IMR-90 (cell line): ENCODE measurements at places on chromosomes 16 and 17. TPM values are rescaled to one million over a fixed set of nuclear protein-coding genes. Genes with fewer than 3 reads are reported as not detected.

The CSH1 gene
- not detected in 2 replicates for total RNA-seq

The SLFN12 gene
- 38.9 and 48.6 TPM in 2 replicates for total RNA-seq

The ABCC11 gene
- total RNA-seq: under 0.01 and 0.18 TPM in 2 replicates

- DNase-seq: no peak
Measured at GRCh38 chr16:104355-104754, 26.3 kb downstream of the MPG start.

DNA sequence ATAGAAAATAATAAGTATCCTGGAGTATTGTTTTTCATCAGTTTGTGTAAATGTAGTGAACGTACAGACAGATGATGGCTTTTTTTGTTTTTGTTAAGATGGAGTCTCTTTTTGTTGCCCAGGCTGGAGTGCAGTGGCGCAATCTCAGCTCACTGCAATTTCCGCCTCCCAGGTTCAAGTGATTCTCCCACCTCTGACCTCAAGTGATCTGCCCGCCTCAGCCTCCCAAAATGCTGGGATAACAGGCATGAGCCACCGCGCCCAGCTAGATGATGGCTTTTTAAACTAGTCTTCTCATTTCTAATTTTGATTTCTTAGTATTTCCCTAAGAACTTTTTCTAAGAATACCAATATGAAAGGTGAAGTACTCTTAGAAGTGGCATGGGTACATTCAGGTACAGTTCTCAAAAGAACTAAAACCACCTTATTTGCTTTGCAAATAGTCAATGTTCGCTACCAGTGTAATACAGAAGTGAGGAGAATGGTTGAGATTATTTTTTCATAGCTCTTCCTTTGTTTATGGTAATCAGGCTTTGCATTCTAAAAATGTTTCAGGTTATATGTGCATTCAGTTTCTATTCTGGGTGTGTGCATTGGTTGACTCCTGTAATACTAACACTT is 34.2 kb downstream of the TTC19 start:
- DNase-seq: no peak

DNA sequence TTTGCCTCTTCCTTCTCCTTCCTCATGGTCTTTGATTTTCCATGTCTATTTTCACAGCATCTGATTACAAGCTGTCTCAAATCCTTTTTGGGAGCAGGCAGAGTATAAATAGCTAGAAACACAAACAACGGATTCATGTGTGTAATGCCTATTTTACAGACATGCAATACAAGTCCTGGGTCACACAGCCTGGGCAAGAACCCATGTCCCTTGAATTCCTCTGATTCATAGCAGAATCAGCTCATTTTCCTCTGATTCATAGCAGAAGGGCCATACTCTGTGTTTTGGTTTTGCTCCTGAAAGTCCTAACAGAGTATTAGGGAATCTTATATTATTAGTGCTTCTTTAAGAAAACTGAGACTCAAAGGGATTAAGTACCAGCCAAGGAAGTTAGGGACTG is 71.3 kb downstream of the IRX5 start:
- DNase-seq: no peak

- DNase-seq: peak; percentile 47
Measured at GRCh38 chr17:34981538-34982241, 1.4 kb downstream of the LIG3 start.

- DNase-seq: no peak
Measured at GRCh38 chr17:76586741-76587487, 1.3 kb upstream of the ST6GALNAC2 start.

GRCh38 chr17:77330602-77331081 is 189.9 kb downstream of the SEC14L1 start:
- no peak for DNase-seq

- DNase-seq: peak; percentile 9
Measured at GRCh38 chr16:9154567-9155410, 63.3 kb downstream of the HAPSTR1 start.

DNA sequence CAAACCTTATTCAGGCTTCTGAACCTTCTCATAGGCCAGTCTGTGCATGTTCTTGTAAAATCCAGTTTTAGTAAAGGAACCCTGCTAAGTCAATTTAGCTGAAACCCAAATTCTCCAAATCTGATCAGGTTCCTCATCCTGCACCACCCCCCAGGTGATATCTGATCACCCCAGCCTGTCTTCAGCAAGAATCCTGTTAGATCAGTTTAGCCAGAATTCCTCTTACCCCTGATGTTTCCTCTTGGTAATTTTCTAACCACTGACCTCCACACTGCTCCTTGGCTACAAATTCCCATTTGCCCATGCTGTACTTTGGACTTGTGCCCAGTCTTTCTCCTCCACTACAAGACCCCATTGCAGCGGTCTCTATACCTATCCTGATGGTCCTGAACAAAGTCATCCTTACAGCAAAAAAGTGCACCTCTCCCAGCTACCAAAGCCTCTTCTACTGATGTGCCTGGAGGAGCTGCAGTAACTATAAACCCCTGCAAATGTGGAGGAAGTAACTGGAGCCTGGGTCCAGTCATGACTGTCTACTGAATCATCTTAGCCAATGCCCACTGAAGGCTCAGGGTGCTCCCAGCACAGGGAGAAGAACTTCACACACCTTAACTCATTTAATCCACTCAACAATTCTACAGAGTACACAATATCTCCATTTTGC is 23.8 kb downstream of the TEX14 start:
- DNase-seq: peak; percentile 49

DNA sequence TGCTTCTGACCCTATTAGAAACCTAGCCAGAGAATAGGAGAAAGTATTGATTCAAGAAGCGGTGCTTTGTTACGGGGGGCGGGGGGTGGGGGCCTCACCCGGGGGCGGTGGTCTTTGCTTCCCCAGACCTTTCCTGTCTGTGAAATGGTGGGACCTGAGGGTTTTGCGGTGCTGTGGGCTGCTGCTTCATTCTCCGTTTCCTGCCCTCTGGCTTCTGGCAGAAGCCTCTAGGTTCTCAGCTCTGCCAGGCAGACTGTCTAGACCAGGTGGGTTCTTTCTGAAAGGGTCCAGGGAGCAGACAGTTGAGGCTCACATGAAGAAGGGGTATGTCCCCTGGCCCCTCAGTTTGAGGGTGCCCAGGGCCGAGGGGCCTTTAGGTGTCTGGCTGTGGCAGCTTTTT is 14.0 kb downstream of the GSE1 start:
- no peak for DNase-seq

GRCh38 chr16:16045296-16045695 is 95.9 kb downstream of the ABCC1 start:
- DNase-seq: no peak

GRCh38 chr17:83196024-83196365 is 116.6 kb downstream of the METRNL start:
- peak; percentile 30 for DNase-seq

- no peak for DNase-seq
Measured at GRCh38 chr17:34257986-34258326, 2.9 kb downstream of the CCL2 start.
